ENCODE measurements at places on chromosomes 7 and 10. TPM values are rescaled to one million over a fixed set of nuclear protein-coding genes. Genes with fewer than 3 reads are reported as not detected.

- peak; percentile 83 for DNase-seq
Observed at GRCh38 chr10:80664071-80664680, 126.5 kb downstream of the SH2D4B start.

GRCh38 chr10:95450188-95450587 lies 111.0 kb downstream of the SORBS1 start:
- DNase-seq, result no peak

GRCh38 chr7:97107192-97107800 lies 10.2 kb upstream of the SDHAF3 start:
- DNase-seq, result no peak

DNA sequence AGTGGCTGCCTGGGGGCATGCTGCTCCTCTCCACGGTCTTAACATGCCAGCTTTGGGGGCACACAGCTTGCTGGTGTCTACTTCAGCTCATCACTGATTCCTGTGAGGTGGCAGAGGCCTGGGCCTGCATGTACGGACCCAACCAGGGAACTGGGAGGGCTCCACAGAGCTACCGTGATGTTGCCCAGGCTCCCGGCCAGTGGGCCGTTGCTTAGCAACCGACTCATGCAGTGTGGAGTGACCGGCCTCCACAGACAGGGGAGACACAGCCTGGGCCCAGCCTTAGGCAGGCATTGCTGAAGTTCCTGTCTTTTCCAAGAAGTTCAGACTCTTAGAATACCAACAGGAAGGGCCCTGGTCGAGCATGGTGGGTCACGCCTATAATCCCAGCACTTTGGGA lies 25.8 kb upstream of the SH2B2 start:
- peak; percentile 41 for DNase-seq

GRCh38 chr7:29196191-29196590 lies 1.6 kb downstream of the CHN2 start:
- no peak for DNase-seq

GRCh38 chr10:6570893-6571292 lies 9.2 kb downstream of the PRKCQ start:
- no peak for DNase-seq

- DNase-seq, result no peak
Observed at GRCh38 chr7:108515630-108516029, 10.3 kb downstream of the PNPLA8 start.

DNA sequence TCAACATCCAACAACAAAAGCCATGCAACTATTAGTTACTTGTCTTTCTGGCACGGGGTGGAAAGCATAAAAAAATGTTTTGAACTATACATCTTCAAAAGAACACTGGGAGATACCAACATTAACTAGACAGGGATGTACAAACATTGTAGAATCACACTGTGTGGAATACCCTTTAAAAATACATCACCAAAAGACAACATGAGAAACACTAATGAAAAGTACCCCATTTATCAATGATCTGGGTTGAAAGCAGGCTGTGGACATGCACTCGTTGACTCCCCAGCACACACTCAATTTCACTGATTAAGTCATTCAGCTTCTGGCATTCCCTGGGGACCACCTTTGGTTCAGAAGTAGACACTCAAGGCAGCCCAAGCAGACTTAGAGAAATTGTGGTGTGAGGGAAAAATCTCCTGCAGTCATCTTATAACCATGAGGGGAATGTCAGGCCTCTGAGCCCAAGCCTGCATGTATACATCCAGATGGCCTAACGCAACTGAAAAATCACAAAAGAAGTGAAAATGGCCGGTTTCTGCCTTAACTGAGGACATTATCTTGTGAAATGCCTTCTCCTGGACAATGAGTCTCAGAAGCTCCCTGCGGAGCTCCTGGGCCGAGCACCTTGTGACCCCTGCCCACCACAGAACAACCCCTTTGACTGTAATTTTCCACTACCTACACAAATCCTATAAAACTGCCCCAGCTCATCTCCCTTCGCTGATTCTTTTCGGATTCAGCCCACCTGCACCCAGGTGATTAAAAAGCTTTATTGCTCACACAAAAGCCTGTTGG lies 53.0 kb downstream of the CACUL1 start:
- no peak for DNase-seq

- DNase-seq, result no peak
Observed at GRCh38 chr7:115476671-115477181, 553.8 kb downstream of the TFEC start.

GRCh38 chr10:33249659-33250345 lies 84.7 kb downstream of the NRP1 start:
- DNase-seq, result no peak

DNA sequence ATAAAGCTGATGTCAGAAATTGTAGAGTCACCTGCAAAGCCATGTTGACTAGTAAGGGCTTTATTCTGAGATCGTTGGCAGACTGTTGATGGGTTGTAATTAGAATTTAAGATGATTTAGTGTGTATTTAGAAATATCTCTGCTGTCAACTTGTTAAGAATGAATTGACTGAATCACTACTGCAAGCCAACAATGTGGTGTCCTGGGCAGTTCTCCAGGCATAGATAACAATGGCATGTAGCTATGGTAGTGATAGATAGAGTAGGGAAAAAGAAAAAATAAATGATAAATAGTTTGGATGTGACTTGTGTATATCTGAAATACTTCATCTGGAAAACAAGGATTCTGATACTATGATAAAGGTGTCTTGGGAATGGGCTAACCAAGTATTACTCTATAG lies 640.2 kb downstream of the ARL4A start:
- DNase-seq, result no peak

GRCh38 chr10:17353568-17354300 lies 100.7 kb downstream of the ST8SIA6 start:
- no peak for DNase-seq

DNA sequence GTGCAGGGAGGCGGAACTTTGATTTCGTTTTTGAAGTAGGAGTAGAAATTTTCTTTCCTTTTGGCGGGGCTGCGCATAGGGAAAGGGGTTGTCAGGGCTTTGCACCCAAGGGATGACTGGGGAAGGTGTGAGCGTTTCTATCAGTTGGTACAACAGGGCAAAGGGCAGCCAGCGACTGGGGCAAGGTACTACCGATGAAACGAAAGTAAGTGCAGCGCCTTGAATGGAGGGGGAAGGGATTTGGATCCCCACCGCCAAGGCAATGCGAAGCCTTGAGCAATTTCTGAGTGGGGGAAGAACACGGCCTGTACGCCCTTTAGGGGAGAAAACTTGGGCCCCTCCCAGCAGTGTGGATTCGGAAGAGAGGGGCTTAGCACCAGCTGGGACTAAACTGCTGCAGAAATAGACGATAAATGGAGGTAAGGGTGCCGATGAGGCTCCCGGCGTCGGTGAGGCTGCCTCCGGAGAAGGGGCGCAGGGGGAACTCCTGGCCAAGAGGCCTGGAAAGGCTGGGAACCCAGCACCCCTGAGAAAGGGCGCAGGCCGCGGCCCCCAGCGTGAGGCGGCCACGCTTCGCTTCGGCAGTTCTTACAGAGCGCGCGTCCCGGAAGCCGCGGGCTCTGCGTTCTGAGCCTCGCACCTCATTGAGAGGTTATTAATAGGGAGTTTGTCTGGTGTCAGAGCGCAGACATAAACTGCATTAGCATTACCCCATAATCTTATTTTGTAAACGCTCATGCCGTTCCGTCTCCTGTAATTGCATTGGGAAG lies 10.0 kb upstream of the TLX1 start:
- DNase-seq, result no peak

The NOS3 gene
- total RNA-seq, result 12.6 TPM

The CALY gene
- 0.92 TPM for total RNA-seq

The TFEC gene
- total RNA-seq, result 4.2 TPM

The FMC1 gene
- 18.2 TPM for total RNA-seq

All from mucosa of gallbladder (tissue), 1 donor.